ENCODE measurements at places on chromosomes 2 and 18.

DNA sequence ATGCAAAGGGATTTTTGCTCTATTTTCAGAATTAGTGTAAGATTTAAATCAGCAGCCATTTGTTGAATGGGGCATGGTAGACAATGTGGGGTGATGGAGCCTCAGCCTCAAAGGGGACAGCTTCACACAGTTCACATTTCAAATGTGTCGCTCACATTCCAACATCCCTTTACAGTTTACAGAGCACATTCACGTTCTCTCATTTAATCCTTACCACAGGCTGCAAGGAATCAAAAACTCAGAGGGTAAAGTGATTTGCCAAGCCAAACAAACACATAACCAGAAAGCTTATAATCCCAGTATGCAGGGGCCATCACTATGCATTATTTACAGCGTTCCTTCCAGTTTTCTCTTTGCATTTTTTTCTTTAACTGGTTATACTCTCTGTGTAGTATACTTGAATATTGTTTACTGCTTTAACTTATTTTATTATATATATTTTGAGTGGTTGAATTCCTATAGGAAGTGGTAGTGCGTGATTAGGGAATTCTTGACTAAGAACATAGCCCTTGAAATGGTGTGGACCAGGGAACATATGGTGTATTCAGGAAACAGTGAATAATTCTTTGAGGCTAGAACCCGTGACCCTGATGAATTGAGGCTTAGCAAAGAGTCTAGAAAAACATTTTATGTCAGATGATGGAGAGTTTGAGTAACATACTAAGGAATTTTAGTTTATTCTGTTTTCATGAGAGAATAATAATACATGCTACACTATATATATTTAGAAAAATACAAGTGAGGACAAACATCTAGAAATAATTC lies 18.1 kb upstream of the TAF1B start:
- DNase-seq = no peak

GRCh38 chr2:45769056-45769455 lies 117.6 kb downstream of the PRKCE start:
- no peak for DNase-seq

DNA sequence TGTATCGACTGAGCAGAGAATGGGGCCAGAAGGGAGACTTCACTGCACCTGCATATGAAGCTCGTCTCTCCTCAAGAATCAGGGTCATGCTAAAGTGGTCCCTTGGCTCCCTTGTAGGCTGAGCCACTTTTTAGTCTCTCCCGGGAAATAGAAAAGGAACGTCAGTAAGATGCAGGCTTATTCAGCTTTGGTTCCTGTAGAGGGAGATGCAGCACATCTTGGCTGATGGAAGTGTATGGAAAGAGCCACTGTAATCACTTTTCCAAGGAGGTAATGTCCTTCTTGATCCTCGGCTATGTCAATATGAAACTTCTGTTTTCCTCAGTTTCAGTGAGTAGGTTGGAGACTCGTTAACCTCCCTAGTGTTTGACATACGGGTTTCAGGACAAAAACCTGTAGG lies 235.2 kb downstream of the GCA start:
- DNase-seq = no peak

DNA sequence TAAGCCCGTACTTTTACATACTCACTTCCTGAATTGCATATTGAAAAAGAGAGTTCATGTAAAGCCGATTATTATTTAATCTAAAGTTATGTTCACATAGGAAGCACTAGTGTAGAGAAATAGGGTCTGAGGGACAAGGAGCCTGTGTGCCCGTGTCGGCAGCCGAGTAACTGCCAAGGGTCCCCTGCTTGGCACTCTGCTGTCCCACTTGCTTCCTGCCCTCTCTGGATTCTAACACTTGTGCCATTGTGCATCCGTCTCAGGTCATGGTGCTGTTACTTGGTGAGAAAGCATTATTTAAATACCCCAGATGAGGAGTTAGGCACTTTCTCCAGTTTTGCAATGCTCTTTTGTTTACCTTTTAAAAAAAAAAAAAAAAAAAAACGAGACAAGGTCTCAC lies 236.3 kb downstream of the AGAP1 start:
- DNase-seq = no peak
